M059J (cell line): ENCODE measurements at places on chromosomes 2 and 18. TPM values are rescaled to one million over a fixed set of nuclear protein-coding genes. Genes with fewer than 3 reads are reported as not detected.
A peak's percentile ranks its signal among the peaks of the same experiment; 100 is the strongest.

The CRYGC gene
- not detected in 2 replicates for total RNA-seq

DNA sequence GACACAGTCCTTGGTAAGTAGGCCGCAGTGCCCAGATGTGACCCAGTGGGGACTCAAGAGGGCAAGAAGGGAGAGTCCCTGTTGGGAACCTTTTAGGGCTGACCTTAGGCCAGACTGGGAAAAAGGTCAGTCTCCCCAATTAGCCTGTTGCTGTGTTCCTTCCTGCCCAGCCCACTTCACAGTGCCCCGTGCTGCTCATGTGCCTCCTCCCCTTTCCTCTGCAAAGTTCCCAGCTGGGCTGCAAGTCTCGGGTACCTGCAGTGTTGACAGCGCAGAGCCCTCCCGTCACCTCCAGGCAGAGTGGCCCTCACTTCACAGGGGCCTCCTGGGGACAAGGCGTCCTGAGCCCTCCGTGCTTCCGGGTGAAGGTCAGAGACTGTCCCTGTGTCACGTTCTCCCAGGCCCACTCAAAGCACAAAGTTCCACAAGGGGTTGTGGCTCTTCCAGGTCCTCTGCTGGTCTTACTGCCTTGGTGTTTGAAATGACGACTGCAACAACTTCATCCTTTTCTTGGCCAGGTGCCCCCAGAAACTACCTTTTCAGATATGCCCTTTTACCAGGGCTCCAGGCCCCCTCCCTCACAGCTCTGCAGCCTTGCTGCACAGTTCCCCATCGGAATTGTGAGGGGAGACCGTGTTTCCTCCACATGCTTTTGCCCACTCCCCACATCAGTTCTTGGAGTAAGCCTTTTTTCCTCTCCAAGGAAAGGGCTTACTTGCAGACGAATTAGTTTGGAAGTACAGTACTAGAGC lies 225.8 kb downstream of the ALPK2 start:
- DNase-seq = no peak

GRCh38 chr2:2575870-2576386 lies 244.9 kb upstream of the MYT1L start:
- DNase-seq = no peak

The DQX1 gene
- not detected in 2 replicates for total RNA-seq

GRCh38 chr18:6734726-6735430 lies 5.4 kb downstream of the ARHGAP28 start:
- no peak for DNase-seq

- peak; percentile 73 for DNase-seq
These were observed 27.0 kb downstream of the TMEM200C start for GRCh38 chr18:5868218-5868854.

The B3GNT7 gene
- 0.17 and 0.57 TPM in 2 replicates for total RNA-seq

The CDH2 gene
- 70.9 and 104 TPM in 2 replicates for total RNA-seq

GRCh38 chr2:123915380-123915779 lies 109.7 kb upstream of the CNTNAP5 start:
- DNase-seq = peak; percentile 55

DNA sequence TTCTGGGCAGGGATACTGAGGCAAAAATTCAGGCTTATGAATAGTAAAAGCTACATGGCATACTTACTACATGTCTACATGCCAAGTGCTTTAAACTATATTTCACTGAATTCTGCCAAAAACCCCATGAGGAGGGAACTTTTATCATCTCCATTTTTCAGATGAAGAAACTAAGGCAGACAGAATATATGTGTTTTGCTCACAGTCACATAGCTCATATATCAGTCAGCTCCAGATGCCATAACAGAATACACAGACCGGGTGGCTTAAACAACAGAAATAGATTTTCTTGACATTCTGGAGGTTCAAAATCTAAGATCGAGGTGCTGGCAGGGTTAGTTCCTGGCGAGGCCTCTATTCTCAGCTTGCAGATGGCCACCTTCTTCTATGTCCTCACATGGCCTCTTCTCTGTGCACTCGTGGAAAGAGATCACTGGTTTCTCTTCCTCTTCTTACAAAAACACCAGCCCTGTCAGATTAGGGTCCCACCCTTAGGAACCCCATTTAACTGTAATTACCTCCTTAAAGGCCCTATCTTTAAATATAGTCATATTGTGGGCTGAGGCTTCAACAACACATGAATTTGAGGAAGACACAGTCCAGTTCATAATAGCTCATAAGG lies 27.1 kb upstream of the CREB1 start:
- DNase-seq = no peak

GRCh38 chr2:88591698-88592097 lies 35.6 kb downstream of the EIF2AK3 start:
- no peak for DNase-seq

GRCh38 chr2:74618410-74619083 lies 29.6 kb downstream of the M1AP start:
- no peak for DNase-seq

GRCh38 chr2:51153236-51153635 lies 121.3 kb upstream of the NRXN1 start:
- DNase-seq = no peak

The ALLC gene
- not detected in 2 replicates for total RNA-seq

The PLGLB1 gene
- 0.49 TPM in 1 of 2 replicates, not detected in the other for total RNA-seq

DNA sequence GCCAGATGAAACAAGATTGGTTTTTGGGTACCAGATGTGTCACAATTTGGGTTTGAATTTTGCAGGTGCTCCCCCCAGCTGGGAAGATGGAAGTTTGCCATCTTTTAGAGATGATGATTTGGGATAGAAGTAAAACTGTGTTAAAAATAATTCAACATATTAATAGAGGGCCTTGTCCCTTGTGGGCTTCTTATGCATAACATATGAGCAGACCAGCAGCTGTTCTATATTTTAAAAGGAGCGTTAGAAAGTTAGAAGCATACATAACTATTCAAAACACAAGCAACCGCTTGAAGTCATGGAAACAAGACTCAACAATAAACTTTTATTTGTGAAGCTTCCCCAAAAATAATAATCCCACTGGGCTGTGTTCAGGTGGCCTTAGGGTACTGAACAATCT lies 62.8 kb downstream of the EFEMP1 start:
- DNase-seq = no peak

DNA sequence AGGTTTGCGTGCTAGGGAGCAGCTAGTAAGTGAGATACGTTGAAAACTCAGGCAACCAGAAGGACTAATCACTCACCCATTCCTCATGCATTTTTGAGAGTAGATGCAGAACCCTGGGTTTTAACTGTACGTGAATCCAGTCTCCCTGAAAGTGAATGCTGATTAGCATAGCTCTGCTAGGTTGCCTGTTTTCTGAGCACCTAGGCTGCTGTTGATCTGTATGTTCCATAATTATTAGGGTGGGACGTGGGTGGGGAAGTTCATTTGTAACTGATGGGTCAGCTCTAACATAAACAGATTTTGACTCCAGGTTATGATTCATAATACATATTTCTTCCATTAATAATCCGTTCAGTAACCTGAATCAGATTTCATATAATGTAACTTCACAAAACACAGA lies 379.0 kb upstream of the FANCL start:
- peak; percentile 32 for DNase-seq

DNA sequence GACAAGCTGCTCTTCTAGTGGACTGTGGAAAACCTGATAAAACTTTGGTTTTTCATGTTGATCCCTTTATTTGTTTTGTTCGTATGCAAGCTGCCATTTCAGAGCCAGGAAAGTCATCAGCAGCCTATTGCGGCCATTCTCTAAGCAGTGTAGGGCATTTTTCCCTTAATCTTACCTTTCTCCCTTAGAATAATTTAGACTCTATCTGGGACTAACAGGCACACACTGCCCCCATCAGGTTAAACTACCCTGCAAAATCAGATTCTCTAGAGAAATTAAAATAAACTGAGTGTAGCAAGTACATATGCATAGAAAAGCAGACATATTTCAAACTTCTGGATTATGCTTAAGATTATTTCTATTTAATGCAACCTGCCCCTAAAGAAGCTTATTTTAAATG lies 347.5 kb downstream of the METTL4 start:
- DNase-seq = peak; percentile 55

GRCh38 chr18:22179174-22179573 lies 9.8 kb downstream of the GATA6 start:
- no peak for DNase-seq

- no peak for DNase-seq
These were observed 21.9 kb upstream of the MCFD2 start for GRCh38 chr2:46937471-46937901.
